ENCODE measurements at places on chromosomes 12 and 14.

- no peak for DNase-seq
Observed at GRCh38 chr14:39015360-39015961, 87.6 kb downstream of the SEC23A start.

GRCh38 chr14:95222151-95222631 is 64.9 kb upstream of the DICER1 start:
- no peak for DNase-seq

GRCh38 chr12:13026286-13026685 is 17.9 kb upstream of the FAM234B start:
- DNase-seq, result no peak

DNA sequence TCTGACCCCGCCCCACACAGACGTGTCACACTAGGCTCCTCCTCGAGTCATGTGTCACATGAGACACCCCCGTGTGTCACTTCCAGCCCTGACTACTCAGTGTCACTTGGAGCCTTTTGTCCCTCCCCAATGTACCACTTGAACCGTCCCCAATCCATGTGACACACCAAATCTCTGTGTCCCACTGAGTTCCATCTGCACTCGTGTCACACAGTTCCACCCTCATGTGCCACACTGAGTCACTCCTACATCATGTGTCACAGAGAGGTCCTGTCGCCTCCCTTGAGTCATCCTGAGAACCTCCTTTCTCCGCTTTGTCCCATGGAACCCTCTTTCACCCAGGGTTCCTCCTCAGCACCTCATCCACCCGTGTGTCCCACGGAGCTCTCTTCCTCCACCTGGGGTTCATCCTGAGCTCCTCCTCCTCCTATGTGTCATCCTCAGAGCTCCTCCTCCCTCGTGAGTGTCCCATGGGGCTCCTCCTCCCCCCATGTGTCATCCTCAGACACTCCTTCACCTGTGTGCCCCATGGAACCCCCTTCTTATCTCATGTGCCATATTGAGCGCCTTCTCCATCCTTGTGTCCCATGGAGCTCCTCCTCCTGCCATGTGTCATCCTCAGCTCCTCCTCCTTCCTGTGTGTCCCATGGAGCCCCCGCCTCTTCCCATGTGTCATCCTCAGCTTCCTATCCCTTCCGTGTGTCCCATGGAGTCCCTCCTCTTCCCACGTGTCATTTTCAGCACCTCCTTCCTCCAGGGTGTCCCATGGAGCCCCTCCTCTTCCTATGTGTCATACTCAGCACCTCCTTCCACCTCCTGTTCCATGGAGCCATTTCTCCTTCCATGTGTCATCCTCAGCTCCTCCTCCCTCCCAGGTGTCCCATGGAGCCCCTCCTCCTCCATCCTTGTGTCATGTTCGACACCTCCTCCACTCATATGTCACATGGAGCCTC is 32.0 kb downstream of the RTL1 start:
- no peak for DNase-seq

- DNase-seq, result no peak
Observed at GRCh38 chr12:119547001-119547400, 46.6 kb upstream of the TMEM233 start.

- no peak for DNase-seq
Observed at GRCh38 chr12:120735181-120735580, 9.6 kb downstream of the ACADS start.

DNA sequence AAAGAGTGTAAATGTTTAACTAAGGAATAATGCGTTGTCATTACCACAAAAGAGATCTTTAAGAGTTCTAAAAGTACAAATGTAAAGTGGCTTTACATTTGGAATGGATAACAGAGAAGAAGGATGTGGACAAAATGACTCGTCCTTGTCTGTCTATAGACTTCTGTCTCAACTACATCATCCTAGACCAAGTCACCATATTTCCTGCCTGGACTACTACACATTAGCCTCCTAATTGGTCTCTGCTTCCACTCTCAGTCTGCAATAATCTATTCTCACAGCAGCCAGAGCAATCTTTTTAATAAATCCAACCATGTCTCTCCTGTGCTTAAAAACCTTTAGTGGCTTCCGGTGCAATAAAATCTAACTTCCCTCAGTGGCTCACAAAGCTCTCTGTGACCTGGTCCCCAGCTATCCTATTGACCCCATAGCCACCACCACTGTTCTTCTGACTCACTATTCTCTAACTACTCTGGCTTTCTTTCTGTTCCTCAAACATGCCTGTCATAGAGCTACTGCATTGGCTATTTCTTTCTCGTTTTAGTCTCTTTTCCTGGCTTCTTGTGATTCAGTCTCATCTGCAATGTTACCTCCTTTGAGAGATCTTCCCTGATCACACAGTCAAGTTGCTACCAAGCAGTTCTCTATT is 91.1 kb downstream of the MYF5 start:
- DNase-seq, result no peak

GRCh38 chr12:2941524-2941923 is 17.7 kb upstream of the TEAD4 start:
- no peak for DNase-seq

- no peak for DNase-seq
Observed at GRCh38 chr14:88049266-88049665, 44.3 kb downstream of the GPR65 start.

GRCh38 chr14:101922866-101923265 is 41.5 kb upstream of the DYNC1H1 start:
- DNase-seq, result no peak

DNA sequence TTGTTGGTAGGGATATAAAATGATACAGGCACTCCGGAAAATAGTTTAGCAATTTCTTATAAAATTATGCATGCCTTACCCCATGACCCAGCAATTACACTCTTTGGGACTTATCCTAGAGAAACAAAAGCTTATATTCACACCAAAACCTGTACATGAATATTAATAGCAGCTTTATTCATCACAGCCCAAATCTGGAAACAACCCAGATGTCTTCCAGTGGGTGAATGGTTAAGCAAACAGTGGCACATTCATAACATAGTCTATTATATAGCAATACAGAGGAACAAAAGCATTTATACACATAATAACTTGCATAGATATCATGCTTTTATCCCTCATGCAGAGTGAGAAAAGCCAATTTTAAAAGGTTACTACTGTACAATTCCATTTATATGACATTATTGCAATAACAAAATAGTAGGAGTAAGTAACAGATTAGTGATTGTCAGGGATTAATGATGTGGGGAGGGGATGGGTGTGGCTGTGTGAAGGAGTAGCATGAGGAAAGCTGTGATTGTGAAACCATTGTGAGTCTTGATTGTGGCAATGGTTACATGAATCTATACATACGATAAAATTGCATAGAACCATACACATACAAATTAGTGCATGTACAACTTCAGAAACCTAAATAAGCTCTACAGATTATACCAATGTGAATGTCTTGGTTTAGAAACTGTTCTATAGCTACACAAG is 363.1 kb upstream of the OR4E1 start:
- no peak for DNase-seq

- no peak for DNase-seq
Observed at GRCh38 chr12:77745624-77746023, 85.1 kb upstream of the NAV3 start.

DNA sequence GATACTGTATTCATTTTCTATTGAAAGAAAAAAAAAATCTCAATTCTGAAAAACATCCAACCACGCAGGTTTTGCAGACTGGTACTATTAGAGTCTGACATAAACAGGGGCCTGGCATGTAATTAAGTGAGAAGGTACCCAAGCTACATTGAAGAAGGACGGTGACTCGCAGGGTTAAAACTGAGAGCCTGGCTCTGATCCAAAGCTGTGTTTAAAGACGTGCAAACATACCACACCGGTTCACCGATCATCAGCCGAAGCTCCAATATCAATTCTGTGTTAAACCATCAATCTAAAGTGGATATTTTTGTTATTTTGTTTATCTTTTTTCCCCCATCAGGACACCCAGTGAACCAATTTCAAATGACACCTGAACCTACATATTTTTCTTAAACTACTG is 108.1 kb upstream of the DIO3 start:
- no peak for DNase-seq

DNA sequence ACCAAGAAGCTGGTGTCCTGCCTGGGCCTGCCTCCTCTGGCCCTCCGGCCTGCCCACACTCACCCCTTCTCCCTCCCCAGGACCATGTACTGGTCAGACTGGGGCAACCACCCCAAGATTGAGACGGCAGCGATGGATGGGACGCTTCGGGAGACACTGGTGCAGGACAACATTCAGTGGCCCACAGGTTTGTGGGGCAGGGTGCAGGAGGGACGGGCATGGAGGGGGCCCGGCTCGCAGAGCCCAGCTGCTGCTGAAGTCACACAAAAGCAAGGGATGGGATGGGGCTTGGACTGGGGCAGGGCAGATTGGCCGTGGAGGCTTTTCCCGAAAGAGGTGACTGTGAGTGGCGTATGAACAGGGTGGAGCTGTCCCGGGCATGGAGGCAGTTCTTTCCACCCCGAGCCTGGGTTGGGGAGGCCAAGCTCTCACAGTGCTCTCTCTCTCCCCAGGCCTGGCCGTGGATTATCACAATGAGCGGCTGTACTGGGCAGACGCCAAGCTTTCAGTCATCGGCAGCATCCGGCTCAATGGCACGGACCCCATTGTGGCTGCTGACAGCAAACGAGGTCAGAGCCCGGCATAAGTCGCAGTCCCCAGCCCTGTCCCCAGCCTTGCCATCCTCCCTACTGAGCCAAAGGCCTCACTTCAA is 7.8 kb upstream of the NXPH4 start:
- DNase-seq, result no peak

- DNase-seq, result no peak
Observed at GRCh38 chr12:81863406-81863805, 104.3 kb upstream of the PPFIA2 start.

- no peak for DNase-seq
Observed at GRCh38 chr12:27024291-27024690, 1.9 kb downstream of the MED21 start.

DNA sequence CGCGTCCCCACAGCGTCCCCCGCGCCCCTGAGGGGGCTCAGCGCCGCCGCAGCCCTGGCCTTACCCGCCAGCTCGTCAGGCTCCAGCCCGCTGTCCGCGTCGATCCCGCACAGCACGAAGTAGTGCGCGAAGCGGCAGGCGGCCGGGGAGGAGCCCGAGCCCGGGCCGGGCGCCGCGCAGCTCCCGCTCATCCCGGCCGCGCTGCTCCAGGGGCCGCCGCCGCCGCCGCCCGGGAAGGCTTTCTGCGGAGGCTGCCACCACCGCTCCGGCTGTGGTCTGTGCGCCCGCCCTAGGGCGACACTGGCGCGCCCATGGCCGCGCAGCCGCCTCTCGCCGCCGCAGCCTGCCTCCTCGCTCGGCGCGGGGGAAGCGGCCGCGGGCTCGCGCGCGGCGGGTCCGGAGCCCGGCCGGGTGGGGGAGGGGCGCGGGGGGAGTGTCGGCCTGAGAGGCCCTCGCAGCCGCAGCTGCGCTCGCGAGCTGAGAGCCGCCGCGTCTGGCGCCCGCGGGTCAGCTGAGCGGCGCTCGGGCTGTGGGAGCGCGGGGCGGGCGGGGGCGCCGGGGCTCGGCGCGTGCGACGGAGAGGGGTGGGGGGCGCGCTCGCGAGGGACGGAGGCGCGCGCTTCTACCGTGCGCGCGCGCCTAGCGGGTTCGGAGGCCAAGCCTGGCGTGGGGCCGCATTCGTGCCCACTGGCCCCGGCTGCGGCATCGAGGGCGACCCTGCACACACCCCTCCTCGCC is at the start of gene DENND5B:
TSS of gene DENND5B (minus strand) at position 495 of the 738 bp plus-strand sequence. CDS start at position 191, 304 bp downstream.
- DNase-seq, result no peak

GRCh38 chr12:25695574-25695973 is 142.5 kb upstream of the LMNTD1 start:
- no peak for DNase-seq

DNA sequence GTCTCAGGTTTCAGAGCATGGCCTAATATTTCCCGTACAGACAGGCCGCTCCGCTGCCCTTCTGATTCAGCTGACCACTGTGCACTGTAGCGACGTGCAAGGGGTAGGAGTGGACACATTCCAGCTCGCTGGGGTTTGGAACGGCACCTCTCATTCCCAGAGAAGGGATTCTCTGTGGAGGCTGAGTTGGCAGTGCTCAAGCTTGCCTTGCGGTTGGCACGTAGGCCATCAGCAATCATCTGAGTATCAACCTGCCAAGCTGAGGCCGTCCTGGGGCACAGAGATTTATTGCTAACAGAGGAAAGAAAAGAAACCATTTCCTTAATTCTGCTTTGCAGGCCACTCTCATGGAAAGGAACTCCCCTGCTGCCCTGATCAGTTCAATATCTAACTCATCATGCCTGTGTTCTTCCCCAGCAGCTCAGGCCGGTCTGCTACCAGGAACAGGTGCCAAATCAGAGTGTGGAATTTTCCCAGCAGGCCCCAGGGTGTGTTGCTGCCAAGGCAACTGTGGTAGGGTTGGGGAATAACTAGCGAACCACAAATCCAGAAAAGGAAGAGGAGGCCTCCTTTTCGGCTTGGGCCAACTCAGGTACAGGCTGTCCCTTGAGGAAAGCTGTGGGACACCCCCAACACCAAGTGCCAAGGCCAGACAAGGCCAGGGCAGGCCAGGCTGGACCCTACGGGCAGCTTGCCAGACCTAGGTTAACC is 92.5 kb downstream of the SSPN start:
- no peak for DNase-seq

- no peak for DNase-seq
Observed at GRCh38 chr12:87756111-87756510, 273.1 kb downstream of the C12orf50 start.

DNA sequence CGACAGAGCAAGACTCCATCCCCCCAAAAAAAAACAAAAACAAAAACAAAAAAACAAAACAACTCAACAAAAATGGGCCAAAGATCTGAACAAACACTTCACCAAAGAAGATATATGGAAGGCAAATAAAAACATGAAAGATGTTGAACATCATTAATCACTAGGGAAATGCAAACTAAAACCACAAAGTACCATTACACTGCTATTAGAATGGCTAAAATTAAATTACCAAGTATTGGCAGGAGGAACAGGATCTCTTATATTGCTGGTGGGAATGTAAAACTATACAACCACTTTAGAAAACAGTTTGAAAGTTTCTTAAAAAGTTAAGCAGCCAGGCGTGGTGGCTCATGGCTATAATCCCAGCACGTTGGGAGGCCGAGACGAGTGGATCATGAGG is 12.9 kb downstream of the SOS2 start:
- DNase-seq, result no peak

GRCh38 chr14:50600849-50601248 is 40.9 kb downstream of the ATL1 start:
- no peak for DNase-seq

- DNase-seq, result no peak
Observed at GRCh38 chr12:115273456-115273855, 589.5 kb upstream of the TBX3 start.

GRCh38 chr14:59454139-59454538 is 11.0 kb downstream of the GPR135 start:
- no peak for DNase-seq

GRCh38 chr14:100732766-100733100 is 6.0 kb downstream of the DLK1 start:
- DNase-seq, result no peak

DNA sequence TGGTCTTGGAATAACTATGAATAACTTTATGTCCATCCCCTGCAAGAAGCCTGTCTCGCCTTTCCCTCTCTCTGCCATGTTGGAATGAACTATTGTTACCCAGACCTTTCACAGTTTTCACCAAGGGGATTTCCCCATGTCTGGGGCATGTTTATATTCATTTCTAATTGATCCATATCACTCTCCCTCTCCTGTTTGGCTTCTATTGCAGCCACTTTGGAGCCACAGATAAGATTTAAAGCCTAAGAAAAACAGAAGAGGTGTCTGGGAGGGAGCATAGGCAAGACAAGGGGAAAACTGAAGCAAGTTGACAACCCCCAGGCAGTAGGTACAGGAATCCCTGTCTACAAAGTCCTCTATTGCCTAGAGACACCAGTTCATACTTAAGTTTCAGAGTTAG is 41.0 kb upstream of the FOXJ2 start:
- DNase-seq, result no peak

Measured in stimulated activated CD8-positive, alpha-beta memory T cell treated with anti-CD3 and anti-CD28 coated beads, Interleukin-4, amount 100 ng/mL, for 4 hours (primary cell).